ENCODE measurements at places on chromosomes 3 and 15.
A peak's percentile ranks its signal among the peaks of the same experiment; 100 is the strongest.

- no peak for DNase-seq
These were observed 20.2 kb downstream of the ADGRG7 start for GRCh38 chr3:100629421-100630127.

DNA sequence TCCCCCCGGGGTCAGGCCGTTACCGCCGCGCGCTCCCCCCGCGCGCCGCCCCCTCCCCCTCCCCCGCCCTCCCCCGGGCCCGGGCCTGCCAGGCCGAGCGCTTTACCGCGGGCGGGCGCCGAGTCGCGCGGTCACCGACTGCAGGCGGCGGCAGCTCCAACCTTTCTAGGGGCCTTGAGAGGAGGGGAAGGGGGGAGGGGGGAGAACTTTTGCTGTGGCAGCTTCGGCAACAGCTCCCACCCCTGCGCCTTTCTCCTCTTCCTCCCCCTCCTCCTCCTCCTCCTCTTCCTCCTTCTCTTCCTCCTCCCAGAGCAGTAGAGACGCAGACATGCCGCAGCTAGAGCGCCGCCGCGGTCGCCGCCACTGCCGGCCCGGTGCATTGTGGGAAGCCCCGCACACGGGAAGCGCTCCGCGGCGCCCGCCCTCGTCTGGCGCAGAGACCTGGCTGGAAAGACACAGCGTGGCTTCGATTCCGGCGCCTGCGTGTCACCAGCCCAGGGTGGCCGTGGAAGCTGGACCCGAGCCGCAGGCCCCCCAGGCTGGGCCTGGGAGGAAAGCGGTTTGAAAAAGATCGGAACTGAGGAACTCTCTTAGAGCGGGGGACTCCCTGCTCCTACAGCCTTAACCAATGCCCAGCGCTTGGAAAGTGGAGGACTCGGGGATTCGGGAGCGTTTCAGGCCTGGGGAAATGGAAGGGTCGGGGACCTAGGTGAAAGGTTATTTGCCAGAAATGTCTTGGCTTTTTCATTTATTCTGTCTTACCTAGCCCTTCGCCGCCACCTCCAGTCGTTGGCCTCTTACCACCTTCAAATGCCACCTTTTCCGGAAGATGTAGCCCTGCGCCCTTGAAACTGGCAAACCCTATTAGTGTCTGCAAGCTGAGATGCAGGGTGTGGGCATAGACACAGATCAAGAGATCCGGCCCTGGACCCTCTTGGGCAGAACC is at the start of gene ZNF148:
ZNF148 (minus strand) TSS at position 330 of the 946 bp plus-strand sequence. CDS start 61,685 bp downstream, outside the sequence.
- DNase-seq = peak; percentile 82

DNA sequence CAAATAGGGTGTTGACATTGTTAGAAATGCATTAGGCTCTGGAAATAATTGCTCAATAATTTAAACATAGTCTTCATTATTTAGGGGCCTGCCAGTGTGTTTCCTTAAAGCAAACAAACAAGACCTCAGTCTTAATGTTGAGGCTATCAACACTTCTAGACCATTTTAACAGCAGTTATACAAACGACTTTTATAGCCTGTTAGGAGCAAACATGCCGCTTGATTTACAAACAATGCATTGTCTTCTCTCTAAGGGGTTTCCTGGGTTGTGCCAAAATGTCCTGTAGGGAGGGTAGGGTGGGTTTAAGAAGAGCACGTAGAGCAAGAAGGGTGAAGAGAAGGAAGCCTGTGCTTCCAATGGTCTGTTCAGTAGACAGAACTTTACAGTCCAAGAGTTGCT is 53.7 kb downstream of the TPRG1 start:
- no peak for DNase-seq

- no peak for DNase-seq
These were observed 57.8 kb upstream of the BOC start for GRCh38 chr3:113153499-113154107.

GRCh38 chr15:41307679-41308078 is 24.7 kb downstream of the OIP5 start:
- DNase-seq = no peak

- DNase-seq = no peak
These were observed 973 bp upstream of the ITPKA start for GRCh38 chr15:41492597-41493204.

DNA sequence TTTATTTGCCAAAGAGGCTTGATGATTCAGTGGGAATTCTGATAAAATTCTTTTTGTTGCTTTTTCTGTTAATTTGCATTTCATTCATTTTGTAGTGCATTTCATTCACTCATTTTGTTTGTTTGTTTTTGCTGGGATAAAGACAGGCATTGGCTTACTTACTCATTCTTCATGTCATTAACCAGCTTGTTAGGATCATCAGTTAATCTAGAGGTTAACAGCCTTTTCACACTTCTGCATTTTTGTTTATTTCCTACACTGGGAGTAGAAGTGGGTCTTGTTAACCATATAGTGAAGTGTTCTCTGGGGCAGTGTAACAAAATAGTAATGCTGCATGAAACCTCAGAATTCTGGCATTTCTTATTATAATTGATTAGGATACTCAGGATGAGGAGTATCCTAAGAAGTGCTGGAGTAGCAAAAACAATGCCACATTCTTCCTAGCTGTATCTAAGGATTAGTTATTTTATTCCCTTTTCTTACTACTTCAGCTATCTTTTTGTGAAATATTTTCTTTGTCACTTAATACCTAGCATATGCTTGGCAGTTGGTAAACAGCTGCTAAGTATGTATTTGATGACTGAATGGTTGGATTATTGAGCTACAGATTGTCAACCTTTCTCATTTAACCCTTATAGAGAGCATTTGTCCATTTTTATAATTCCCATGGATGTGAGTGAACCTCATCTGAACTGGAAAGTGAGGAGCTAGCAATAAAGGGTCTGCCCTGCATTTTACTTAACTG is 135.7 kb upstream of the LRRFIP2 start:
- no peak for DNase-seq

- no peak for DNase-seq
These were observed 38.0 kb downstream of the KAT2B start for GRCh38 chr3:20078194-20078714.

DNA sequence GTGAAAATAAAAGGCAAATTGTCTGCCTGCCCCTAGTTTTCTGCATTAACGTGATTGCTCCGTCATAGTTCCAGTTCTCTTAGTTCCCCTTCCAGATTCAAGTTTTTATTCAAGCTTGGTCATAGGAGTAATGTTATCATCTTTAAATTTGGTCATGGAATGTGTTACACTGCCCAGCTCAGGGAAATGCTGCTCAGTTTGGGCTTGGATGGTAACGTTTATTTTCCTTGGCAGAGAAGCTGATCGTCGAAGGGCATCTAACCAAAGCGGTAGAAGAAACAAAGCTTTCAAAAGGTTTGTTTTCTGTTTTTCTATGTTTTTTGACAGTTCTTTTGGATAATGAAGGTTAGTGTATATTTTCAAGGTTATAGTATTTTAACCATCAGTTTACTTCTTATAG is 118.4 kb upstream of the FLNB start:
- no peak for DNase-seq
